ENCODE measurements at places on chromosomes 4 and X.

DNA sequence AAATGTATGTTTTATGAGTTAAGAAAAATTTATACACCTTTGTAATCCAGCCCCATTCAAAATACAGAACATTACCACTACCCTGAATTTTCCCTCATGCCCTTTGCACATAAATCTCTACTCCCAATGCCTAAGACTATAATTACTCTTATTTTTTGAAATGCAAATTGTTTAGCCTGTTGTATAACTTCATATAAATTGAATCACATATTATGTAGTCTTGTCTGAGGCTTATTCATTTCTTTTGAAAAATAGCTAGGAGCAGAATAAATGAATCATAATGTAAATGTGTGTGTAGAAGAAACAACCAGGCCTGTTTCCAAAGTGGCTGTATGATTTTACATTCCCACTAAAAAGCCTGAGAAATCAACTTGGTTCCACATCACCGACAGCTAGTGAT is 319.8 kb downstream of the DCAF12L2 start:
- no peak overlapping the region for H3K4me3 ChIP-seq
- no peaks in the 10 kb centered on the region for H3K36me3 ChIP-seq
- H3K27me3 ChIP-seq, result no peaks in the 10 kb centered on the region
- H3K4me1 ChIP-seq, result no peaks in the 10 kb centered on the region

DNA sequence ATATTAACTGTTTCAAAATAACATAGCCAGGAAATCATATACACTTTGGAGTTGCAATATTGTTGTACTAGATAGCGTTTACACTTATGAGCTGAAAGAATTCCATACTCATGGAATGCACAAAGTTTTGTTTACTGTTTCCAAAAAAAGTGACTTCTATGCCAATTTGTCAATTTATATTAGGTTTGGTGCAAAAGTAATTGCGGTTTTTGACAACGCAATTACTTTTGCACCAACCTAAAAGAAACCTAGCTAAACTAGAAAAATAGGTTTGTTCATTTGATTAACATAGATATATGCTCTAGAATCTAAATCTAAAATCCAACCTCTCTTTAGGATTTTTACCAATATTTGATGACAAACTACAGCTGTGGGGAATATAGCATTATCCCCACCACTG is 15.2 kb downstream of the RXFP1 start:
- H3K4me1 ChIP-seq, result no peaks in the 10 kb centered on the region
- no peak for DNase-seq
- no peaks in the 10 kb centered on the region for H3K27me3 ChIP-seq
- no peak overlapping the region for H3K27ac ChIP-seq
- no peaks in the 10 kb centered on the region for H3K36me3 ChIP-seq
- no peak overlapping the region for H3K4me3 ChIP-seq

DNA sequence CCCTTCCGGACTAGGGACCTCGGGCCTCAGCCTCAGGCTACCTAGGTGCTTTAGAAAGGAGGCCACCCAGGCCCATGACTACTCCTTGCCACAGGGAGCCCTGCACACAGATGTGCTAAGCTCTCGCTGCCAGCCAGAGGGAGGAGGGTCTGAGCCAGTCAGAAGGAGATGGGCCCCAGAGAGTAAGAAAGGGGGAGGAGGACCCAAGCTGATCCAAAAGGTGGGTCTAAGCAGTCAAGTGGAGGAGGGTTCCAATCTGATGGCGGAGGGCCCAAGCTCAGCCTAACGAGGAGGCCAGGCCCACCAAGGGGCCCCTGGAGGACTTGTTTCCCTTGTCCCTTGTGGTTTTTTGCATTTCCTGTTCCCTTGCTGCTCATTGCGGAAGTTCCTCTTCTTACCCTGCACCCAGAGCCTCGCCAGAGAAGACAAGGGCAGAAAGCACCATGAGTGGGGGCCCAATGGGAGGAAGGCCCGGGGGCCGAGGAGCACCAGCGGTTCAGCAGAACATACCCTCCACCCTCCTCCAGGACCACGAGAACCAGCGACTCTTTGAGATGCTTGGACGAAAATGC is at the start of gene WAS:
Gene WAS (plus strand): TSS at position 389 of the 572 bp plus-strand sequence. CDS start 55 bp downstream, at position 444.
- peaks cover 31% of the 10 kb centered on the region for H3K27me3 ChIP-seq
- H3K4me1 ChIP-seq, result no peaks in the 10 kb centered on the region
- H3K36me3 ChIP-seq, result no peaks in the 10 kb centered on the region
- H3K27ac ChIP-seq, result no peak within 1 kb of the TSS
- DNase-seq, result no peak
- H3K4me3 ChIP-seq, result no peak within 1 kb of the TSS

DNA sequence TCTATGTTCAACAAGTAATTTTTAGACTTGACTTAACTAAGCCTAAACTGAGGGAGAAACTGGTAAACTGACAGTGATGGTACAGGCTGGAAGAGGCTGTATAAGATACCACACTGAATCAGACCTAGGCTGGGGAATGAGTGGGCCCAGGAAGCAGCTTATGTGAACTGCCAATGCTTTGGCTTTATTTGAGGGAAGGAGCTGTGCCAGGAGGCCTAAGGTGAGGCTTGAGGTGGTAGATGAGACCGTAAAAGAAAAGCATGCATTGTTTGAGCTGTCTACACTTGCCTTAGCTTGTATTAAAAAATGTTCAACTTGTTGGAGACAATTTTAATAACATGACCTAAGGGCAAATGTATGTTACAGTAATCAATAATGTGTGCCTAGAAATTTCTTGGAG is 96.2 kb downstream of the RS1 start:
- no peak overlapping the region for H3K4me3 ChIP-seq
- DNase-seq, result no peak
- no peak overlapping the region for H3K27ac ChIP-seq
- H3K4me1 ChIP-seq, result peaks cover 6% of the 10 kb centered on the region
